Esophagus muscularis mucosa (tissue), 4 donors: ENCODE measurements at places on chromosomes 12 and 14. TPM values are rescaled to one million over a fixed set of nuclear protein-coding genes. Genes with fewer than 3 reads are reported as not detected.

Gene CARMIL3
- total RNA-seq, result not detected

- no peak for DNase-seq
These were observed 3.0 kb downstream of the MIS18BP1 start for GRCh38 chr14:45249856-45250575.

- no peak for DNase-seq
These were observed 6.5 kb downstream of the DDX51 start for GRCh38 chr12:132137483-132138125.

DNA sequence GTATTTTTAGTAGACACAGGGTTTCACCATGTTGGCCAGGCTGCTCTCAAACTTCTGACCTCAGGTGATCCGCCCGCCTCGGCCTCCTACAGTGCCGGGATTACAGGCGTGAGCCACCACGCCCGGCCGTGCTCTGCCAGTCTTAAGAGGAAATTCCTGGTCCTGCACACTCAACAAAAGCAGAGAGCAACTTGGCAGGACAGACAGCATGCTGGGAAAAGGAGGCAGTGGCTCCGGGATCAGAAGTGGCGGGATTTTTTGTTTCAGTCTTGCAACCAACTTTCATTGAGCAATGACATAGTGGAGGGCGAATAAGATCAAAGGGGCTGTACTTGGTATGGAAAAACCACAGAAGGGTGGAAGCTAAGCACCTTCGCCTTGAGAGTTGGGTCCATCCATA is 2.1 kb downstream of the CKAP4 start:
- no peak for DNase-seq

- DNase-seq, result no peak
These were observed 7.0 kb downstream of the MYL2 start for GRCh38 chr12:110913119-110914056.

DNA sequence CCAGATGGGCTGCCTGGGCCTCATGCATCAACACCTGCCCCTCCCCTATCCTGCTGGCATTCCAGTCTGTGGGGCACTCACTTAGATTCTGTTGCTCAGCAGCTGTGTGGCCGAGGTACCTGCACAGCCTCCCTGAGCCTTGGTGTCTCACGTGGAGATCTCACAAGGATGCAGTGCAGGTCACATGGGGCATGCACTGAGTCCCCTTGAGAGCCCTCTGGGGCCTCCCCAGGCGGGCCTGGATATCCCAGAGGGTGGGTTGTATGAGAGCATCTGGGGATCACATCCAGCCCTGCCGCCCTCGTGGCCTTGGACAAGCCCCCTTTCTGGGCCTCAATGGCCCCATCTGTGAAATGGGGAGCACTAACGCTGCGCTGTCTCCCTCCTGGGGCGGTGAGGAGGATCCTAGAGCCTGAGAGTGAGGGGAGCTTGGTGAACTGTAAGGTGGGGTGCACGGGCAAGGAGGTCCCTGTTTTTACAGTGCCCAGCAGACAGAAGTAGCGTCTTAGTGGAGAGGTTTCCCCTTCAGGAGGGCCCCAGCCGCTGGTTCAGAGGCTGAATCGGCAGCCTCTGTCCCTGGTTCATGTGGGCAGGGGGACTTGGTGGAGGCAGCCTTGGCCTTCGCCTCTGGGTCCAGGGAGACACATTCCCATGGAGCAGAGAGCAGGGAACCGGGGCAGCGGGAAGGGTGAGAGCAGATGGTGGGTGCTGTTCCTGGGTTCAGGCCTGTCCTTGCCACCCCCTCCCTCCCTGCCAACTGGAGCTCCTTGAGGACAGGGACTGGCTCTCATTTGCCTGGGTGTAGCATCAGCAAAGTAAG is 791 bp upstream of the SLC25A47 start:
- DNase-seq, result no peak

- no peak for DNase-seq
These were observed 330.9 kb downstream of the TMEM121 start for GRCh38 chr14:105857220-105857825.

DNA sequence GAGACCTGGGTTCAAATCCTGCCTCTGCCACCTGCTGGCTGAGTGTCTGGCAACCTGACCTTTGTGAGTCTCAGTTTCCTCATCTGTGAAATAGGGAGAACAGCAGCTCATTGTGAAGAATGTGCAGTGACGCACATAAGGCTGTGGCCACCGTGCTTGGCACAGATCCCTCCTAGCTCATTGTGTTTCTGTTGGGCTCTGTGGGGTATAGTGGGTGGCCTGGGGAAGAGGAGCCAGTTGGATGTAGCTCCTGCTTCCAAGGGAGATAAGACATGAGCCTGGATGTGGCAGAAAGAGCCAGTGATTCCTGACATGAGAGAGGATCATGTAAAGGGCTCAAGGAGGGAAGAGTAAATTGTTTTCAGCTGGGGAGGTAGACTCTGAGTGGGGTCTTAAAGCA is 120.0 kb downstream of the ESRRB start:
- no peak for DNase-seq

Gene TAS2R7
- total RNA-seq, result not detected

DNA sequence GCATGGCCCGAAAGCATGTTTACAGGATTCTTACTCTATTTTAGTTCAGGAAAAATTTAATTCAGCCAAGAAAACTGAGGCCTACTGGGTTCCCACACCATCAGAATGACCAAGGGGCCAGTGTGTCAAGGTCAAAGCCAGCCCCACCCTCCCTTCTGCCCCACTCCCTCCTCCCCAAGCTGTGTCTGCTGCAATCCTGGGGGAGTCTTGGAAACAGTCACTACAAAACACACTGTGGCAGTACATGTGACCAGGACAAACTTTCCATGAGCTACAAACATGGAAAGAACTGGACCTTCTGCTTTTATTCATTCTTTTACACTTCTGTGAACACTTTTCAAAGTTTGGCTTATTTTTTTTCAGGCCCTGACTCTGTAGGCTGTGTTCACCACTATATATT is 1228.8 kb upstream of the TMEM132C start:
- no peak for DNase-seq

DNA sequence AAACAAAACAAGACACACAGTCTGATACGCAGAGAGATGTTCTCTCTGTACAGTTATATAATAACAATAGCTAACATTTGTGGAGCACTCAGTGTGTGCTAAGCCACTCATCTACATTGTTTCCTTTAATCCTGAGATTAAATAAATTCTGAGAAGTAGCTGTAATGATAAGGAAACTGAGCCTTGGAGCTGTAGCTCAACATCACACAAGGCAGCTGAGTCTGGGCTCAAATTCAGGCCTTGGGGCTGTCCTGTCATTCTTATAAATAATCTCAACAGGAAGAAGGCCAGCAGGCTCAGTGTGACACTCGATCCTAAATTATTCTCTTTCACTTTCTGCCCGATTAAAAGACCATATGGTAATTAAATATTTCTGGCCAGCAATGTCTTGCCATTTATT is 24.5 kb downstream of the CDKN1B start:
- no peak for DNase-seq

Gene CEP83
- total RNA-seq, result 6.7 TPM

GRCh38 chr14:90698379-90698869 is 117.8 kb downstream of the TTC7B start:
- DNase-seq, result no peak

DNA sequence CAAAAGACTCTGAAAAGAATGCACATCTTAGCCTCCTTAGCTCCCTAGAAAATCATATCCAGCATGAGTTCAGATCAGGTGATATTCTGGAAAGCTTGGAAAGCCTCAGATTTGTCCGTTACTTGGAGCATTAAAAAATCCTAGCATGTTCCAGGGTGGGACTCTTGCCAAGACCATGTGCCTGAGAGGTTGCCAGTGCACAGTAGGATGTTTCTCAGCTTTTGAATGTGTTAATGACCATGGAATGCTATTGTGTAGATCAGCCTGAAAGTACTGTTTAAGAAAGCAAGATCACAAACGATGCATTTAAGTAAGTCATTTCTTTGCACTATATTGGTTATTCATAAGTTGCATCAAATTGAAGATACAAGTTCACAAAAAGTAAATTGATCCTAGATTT is 230.5 kb downstream of the ETNK1 start:
- DNase-seq, result no peak

DNA sequence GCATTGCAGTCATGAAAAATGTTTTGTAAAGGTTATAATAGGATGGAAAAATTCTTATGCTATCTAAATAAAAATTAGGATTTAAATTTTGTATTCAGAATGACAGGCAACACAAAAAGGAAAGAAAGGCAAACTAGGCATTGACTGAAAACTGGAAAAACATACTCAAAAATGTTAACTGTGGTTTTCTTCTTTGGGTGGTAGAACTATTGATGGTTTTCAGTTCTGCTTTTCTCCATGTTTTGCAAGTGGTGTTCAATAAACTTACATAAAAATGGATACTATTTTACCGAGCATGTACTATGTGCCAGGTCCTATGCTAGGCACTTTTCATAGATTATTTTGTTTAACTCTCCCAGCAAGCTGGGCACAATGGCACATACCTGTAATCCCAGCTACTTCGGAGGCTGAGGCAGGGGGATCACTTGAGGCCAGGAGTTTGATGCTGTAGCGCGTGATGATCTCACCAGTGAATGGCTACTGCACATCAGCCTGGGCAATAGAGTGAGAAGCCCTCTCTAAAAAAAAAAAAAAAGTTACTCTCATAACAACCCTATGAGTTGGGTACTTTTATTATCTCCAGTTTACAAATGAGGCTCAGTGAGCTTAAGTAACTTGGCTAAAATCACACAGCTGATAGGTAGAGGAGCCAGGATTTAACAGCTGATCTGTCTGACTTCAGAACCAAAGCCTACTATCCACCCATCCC is 26.3 kb upstream of the TCP11L2 start:
- DNase-seq, result peak; percentile 31

GRCh38 chr12:5921027-5921909 is 23.8 kb downstream of the ANO2 start:
- no peak for DNase-seq
